GM12892 (cell line): ENCODE measurements at places on chromosomes 11 and 22.
A peak's percentile ranks its signal among the peaks of the same experiment; 100 is the strongest.

- no peak for DNase-seq
These were observed 42.9 kb downstream of the YWHAH start for GRCh38 chr22:31987218-31987617.

- DNase-seq, result no peak
These were observed 3.4 kb upstream of the FADS1 start for GRCh38 chr11:61820174-61820573.

DNA sequence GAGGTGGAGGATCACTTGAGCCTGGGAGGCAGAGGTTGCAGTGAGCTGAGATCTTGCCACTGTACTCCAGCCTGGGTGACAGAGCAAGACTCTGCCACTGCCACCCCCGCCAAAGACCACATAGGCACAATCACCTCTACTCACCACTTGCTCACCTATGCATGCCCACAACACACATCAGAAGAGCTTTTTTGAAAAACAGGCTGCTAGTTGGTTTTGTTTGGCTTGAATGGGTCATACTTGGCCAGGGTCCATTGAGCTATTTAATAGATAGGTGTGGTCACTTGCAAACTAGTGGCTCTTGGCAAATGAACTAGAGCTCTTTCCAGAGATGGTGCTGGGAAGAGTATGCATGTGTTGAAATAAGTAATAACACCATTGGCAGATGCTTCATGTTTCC, 80.1 kb downstream of the EMSY start:
- DNase-seq, result no peak

DNA sequence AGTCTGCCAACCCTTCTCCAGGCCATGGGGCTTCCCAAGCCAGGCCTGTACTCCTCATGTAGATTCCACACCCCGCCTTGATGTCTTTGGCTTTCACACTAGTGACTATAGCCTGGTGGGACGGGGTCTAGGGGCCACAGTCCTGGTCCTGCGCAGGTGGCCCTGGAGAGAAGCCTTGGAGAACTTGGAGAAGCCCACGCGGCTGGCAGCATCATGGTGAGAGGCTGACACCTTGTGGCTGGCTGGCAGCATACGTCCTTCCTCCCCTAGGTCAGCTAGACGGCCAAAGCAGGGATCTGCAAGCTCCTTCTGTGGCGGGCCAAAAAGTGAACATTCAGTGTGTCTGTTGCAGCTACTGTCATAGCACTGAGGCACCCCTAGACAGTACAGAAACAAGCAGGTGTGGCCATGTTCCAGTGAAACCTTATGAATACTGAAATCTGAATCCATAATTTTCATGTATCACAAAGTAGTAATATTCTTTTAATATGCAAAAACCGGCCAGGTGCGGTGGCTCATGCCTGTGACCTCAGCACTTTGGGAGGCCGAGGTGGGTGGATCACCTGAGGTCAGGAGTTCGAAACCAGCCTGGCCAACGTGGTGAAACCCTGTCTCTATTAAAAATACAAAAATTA, 42.0 kb downstream of the FAM83F start:
- peak; percentile 66 for DNase-seq

DNA sequence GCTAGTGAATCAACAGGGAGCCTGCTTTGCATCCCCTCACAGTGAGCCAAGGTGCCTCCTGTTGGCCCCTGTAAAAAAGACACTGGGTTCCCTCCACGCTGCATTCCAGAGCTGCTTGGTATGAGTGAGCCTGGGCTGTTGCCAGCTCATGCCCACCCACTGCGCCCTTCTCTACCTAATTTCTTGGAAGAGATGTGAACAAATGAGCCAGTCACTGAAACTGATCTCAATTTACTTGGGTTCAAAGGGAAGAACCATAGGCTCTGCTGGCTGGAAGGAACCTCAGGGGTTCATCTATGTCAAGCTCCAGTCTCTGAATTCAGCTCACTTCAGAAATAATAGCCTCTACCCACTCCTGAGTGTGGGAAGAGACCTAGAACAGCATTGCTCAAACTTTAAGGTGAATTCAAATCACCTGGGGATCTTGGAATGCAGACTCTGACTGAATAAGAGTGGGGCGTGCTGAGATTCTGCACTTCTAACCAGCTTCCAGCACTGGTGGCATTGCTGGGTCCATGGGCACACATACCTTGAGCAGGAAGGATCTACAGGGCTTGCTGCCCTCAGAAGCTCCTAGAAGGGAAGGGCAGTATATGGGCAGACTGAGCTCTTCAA, 5.4 kb upstream of the TMPRSS4 start:
- no peak for DNase-seq

DNA sequence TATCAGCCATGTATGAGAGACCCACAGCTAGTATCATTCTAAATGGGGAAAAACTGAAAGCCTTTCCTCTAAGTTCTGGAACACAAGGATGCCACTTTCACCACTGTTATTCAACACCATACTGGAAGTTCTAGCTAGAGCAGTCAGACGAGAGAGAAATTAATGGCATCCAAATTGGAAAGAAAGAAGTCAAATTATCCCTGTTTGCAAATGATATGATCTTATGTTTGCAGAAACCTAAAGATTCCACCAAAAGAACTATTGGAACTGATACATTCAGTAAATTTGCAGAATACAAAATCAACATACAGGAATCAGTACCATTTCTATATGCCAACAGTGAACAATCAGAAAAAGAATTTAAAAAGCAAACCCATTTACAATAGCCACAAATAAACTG, 226.0 kb downstream of the TRPC6 start:
- DNase-seq, result no peak

GRCh38 chr11:35363854-35364780, 55.2 kb downstream of the SLC1A2 start:
- no peak for DNase-seq

DNA sequence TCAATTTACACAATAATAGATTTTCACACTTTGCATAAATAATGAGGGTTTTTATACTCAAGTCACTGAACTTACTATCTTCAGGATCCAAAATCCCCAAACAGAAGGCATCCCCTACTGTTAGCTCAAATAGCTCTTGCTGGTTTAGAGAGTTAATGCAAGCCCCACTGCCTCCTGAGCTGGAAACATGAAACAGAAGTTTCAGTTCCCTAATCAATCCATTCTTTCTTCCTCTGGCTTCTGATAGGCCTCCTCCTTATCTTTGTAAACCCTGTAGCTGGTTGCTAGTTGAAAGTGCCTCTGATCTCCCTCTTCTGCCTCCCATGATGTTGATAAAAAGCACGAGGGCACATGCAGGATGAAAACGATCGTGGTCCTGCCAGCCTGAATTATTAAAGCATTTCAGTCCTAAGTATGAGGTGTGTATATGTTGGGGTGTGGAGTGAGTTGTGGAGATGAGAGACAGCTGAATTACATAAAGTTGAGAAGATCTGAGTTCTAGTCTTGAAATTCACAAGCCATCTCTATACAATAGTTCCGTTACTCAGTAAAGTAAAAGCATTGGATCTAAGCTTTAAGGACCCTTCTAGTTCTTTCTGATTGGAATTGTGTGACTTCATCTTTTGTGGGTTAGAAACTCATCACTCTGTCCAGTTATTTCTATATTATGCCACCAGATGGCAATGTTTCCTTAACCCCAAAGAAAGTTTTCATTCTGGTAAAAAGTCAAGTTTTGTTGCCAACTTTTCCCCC, 35.0 kb upstream of the EHF start:
- DNase-seq, result no peak

DNA sequence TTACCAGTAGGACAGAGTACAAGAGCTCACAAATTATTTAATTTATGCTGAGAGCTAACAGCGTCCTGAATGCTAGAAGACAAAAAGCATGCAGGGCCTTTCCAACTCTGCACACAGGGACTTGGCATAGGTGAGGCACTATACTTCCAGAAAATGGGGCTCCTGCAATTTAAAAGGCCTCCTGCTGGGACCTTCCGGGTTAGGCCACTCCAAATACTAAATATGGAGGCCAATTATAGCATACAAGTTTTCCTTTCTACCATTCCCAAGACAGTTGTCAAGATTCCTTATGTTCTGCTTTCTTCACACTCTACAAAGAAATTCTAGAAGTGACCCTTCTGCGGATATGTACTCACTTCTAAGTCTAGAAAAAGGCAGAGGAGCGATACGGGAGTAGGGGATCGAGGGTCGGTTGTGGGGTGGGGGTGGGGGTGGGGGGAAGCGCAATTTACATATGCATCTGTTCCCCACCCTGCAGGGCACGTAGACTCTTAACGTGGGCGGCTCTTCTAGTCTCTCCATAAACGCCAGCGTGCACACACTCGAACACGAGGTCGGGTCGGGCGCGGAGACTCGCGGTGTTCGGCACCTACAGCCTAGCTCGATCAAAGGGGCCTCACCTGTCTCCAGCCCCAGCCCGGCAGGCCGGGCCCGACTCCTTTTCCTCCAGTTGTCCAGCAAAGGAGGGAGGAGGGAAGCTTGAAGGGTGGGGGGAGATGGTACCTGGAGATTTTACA, 728 bp downstream of the DCUN1D5 start:
- DNase-seq, result peak; percentile 14

DNA sequence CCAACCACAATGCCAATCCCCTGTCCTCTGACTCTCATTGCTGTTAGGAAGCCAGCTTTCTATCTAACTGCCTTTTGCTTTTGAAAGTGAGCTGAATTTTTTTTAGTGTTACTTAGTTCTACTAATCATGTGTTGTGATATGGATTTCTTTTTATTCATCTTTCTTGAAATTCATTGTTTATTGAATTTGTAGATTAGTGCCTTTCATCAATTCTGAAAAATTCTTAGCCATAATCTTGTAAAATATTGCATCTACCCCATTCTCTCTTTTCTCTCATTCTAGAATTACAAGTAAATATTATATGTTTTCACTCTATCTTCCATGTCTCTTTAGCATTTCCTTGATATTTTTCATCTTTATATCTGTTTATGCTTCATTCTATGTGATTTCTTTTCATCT, 47.8 kb downstream of the DDIAS start:
- DNase-seq, result no peak

GRCh38 chr22:42604403-42604802, 10.3 kb downstream of the POLDIP3 start:
- no peak for DNase-seq

GRCh38 chr22:48486134-48486532, 1341.5 kb downstream of the BRD1 start:
- DNase-seq, result no peak

- no peak for DNase-seq
These were observed 85.7 kb downstream of the SNX19 start for GRCh38 chr11:130830566-130830965.

- DNase-seq, result no peak
These were observed 581.0 kb upstream of the CHORDC1 start for GRCh38 chr11:90803831-90804230.

DNA sequence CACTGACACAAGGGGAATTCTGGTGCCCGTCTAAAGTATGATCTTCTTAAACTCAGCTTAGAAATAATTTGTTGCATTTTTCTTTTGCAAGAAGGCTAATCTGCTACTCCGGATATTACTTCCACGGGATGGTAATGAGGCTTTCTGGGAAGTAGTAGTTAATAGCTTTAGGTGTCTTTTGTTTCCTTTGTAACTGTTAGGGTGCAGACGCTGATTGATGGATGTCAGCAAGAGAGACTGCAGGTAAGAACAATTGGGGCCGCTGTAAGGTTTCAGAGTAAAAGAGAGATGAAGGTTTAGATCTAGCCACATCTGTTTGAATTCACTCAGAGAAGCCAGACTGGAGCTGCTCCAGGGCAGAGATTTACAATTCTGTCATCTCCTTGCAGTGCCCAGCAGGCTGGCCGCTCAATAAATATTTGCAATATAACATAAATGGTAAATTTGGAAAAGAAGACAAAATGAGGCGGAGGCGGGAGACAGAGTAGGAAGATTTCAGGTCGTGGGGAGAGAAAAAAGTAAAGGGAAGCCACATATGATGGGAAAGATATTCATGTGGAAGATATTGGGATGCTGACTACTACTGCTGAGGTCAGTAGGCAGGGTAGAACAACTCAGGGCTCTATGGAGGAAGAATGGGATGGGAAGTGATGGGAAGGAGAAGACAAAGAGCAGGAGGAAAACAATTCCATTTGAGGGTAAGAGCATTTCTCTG, 320.5 kb downstream of the AASDHPPT start:
- DNase-seq, result no peak

- DNase-seq, result no peak
These were observed 1.1 kb downstream of the RRP8 start for GRCh38 chr11:6602096-6602940.

GRCh38 chr11:12079726-12080556, 30.4 kb upstream of the MICAL2 start:
- no peak for DNase-seq

DNA sequence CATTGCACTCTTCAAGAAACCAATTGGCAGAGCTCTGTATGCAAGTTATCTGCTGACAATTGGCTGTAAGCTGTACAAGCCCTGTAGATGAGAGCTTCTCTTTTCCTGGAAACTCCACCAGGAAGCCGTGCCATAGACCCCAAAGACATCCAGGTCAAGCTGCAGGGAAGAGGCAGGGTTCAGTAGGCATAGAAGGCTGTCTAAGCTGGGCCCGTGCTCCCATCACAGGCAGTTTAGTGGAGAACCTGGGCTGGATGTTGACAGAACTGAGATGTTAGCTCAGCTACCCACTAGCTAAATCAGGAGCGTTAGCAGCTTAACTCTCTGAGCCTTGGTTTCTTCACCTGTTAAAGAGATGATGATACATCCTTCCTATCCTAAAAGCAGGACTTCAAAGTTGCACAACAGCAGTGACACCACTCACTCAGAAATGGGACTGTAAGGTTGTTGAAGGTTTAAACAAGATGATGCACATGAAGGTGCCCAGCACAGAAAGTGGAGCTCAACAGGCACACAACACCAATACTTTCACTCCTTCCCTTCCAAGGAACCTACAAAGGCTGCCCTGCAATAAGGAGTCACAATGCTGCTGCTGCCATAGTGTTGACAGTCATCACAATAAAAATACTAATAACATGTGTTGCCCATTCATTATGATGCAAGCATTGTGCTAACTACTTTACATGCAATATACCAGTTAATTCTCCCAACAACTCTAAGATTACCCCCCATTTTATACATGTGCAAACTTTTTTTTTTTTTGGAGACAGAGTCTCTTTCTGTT, 115.4 kb downstream of the ZBTB16 start:
- DNase-seq, result no peak

- no peak for DNase-seq
These were observed 45.4 kb downstream of the TIMP3 start for GRCh38 chr22:32846780-32847491.

- DNase-seq, result no peak
These were observed 12.7 kb upstream of the SEPTIN5 start for GRCh38 chr22:19701420-19702145.

- DNase-seq, result no peak
These were observed 2.1 kb downstream of the ADM start for GRCh38 chr11:10307022-10307399.

DNA sequence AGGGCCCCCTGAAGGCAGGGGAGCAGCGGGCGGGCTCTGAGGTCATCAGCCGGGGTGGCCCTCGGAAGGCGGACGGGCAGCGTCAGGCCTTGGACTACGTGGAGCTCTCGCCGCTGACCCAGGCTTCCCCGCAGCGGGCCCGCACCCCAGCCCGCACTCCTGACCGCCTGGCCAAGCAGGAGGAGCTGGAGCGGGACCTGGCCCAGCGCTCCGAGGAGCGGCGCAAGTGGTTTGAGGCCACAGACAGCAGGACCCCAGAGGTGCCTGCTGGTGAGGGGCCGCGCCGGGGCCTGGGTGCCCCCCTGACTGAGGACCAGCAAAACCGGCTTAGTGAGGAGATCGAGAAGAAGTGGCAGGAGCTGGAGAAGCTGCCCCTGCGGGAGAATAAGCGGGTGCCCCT, 50.1 kb upstream of the GCAT start:
- DNase-seq, result no peak
